ENCODE measurements at places on chromosomes 7 and 10.

GRCh38 chr7:121515229-121515628, 119.1 kb upstream of the FAM3C start:
- no peak for DNase-seq

- no peak for DNase-seq
Measured at GRCh38 chr10:48317321-48317990, 11.0 kb downstream of the MAPK8 start.

GRCh38 chr7:29516491-29516890, 47.1 kb upstream of the PRR15 start:
- no peak for DNase-seq

DNA sequence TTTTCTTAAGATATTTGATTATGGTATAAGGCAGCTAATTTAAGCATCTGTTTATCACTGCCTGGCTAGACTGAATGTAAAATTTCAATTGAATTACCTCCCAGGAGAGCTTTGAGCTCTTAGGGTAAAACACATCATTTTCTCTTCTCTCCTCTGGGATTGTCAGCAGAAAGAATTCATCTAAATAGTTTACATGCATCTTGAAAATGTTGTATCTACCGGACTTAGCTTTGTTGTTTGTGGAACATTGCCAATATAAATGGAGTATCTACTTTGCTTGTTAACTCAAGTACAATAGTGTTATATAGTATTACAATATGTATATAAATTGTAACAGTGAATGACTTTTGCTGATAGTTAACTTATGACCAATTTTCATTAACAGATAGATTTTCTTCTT, 73.3 kb downstream of the TAF3 start:
- DNase-seq = no peak

- DNase-seq = peak; percentile 10
Measured at GRCh38 chr7:5237286-5237685, 45.5 kb upstream of the SLC29A4 start.

GRCh38 chr10:29869593-29869992, 189.8 kb downstream of the JCAD start:
- DNase-seq = no peak

DNA sequence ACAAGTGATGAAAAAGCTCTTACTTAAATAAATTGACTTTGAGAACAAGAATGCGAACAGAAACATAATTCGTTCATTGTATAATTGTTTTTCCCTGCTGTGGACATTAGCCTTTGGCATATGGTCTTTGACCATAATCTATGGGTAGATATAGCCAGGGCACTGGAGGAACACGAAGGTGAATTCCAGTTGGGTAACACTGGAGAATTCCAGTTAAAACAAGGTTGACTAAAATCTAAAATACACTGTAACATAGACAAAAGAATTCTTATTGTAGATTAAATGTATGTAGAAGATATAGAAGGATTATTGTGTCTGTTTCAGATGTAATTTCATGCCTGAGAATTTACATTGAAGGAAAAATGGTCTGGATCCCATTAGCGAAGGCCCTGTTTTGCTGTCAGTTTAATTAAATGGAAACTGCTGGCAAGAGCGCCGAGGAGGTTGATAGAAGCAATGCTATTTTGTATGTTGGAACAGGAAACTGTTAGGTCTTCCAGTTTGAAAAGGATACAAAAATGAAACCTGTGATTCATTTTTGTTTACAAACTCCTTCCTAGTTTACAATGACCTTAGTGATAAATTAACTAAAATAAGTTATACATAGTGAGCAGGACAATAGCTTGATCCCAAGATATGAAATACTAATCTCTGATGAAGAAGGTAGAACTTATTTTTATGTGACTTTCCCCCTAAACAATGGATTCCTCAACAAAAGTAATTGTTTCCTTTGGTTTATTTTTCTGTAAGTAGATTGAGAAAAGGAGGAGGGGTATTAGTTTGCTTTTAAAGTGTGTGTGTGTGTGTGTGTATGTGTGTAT, 68.9 kb downstream of the ARID5B start:
- DNase-seq = no peak

GRCh38 chr10:26729395-26729794, 31.9 kb downstream of the PDSS1 start:
- DNase-seq = no peak

- DNase-seq = no peak
Measured at GRCh38 chr7:935164-935873, 19.2 kb downstream of the ADAP1 start.

DNA sequence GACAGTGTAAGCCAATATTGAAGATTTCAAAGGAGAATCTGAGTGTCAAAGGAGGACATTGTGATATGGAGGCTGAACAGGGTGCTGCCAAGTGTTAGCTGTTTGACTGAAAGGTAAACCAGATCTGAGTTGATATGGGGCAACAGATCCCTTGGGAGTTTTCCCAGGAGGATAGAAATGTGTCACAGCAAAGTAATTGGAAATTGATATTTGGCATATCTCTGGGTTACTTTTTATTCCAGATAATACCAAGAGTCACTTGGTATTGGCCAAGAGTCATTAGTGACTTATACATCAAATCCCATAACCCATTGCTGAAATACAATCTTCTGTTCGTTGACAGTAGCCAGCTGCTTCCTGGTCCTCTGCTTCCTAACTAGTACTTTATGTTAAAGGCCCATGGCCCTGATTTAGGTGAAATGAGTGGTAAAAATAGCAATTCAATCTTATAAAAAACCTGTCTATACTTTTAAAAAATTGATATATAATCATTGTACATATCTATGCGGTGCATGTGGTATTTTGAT, 922.9 kb downstream of the LRMDA start:
- DNase-seq = no peak

DNA sequence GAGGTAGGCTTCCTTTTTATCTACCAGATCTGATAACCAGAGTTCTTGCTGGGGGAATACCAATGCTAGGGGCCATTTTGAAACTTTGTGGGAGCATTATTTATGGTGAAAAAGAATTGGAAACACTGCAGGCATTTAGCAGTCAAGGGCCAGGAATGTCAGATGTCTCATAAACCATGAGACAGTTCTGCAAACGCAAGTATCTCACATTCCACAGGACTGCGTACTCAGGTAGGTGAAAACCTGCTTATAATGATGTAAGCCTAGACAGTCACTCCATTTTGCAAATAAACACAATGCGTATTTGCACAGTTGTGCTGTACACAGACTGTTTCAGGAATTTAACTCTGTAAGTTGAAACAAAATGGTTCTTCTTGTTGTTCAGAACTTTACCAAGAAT, 33.9 kb downstream of the ECHDC3 start:
- DNase-seq = no peak

- DNase-seq = no peak
Measured at GRCh38 chr10:2979306-2979705, 88.0 kb upstream of the PFKP start.

- peak; percentile 47 for DNase-seq
Measured at GRCh38 chr7:151518105-151518946, 1.4 kb downstream of the RHEB start.

DNA sequence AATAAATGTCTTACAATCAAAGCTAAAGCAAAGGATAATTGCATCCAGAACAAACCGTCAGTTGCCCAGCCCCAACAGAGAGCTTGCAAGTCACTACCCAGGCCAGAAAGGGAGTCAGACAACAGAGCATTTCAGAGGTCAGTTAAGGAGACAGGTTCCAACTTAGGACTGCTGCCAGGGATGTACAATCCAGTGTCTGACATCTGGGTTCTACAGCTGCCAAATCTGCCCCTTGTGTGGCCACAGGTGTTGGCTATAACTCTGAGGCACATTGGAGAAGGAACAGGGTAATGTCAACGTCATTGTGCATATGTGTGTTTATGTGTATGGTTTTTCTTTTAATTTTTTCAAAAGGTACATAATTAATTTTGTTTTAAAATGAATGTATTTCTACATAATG, 85.2 kb upstream of the GLCCI1 start:
- no peak for DNase-seq

- no peak for DNase-seq
Measured at GRCh38 chr7:152949253-152949652, 189.7 kb downstream of the ACTR3B start.

DNA sequence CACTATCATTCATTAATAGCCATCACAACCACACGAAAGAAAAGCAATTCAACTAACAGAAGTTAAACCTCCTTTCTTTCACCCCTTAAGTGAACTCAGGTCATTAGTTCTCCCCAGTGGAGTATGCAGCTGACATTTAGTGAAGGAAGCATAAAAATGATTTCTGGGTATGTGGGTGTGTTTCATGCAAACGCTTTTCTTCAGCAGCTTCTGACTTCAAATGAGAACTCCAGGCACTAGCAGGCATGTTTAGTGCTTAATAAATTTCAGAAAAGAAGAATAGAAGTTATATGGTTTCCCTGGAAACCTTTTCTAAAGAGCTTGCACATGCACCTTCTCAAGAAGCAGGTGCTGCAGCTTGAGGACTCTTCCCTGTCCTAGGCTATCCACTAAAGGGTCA, 62.5 kb downstream of the PIK3CG start:
- no peak for DNase-seq

DNA sequence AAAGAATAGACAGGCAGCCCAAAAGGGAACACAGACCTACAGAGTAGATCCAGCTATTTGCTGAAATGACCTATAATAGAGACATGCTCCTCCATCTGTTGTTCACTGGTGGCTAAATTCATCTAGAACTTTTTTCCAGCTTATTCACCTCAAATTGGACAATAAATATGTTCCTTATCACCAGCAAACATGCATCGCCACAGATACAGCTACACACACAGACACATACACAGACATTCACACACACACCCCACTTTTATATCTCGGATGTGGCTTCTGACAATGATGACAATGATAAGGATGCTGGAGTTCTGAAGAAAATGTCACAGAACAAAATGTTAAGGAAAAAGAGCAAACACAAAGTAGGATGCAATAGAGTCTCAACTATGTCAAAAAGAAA, 175.4 kb downstream of the LSM5 start:
- DNase-seq = no peak

GRCh38 chr7:28745351-28745750, 212.8 kb downstream of the TRIL start:
- DNase-seq = no peak

DNA sequence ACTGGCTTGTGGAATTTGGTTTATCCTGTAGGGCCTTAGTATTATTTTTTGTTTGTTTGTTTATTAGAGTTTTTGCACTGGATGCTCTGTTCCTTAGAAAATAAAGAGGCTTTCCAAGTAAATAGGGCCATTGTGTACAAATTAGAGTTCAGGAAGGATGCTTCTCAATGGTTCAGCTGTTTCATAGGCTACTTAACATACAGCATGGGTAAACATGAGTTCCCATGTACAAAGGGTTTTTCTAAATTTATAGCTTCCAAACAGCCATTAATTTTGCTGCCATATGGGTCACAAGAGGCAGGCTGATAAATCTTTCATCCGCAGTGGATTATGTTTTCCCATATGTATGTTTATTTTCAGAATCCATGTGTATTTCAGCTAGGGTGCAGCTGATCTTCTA, 121.6 kb upstream of the WDR11 start:
- DNase-seq = no peak

DNA sequence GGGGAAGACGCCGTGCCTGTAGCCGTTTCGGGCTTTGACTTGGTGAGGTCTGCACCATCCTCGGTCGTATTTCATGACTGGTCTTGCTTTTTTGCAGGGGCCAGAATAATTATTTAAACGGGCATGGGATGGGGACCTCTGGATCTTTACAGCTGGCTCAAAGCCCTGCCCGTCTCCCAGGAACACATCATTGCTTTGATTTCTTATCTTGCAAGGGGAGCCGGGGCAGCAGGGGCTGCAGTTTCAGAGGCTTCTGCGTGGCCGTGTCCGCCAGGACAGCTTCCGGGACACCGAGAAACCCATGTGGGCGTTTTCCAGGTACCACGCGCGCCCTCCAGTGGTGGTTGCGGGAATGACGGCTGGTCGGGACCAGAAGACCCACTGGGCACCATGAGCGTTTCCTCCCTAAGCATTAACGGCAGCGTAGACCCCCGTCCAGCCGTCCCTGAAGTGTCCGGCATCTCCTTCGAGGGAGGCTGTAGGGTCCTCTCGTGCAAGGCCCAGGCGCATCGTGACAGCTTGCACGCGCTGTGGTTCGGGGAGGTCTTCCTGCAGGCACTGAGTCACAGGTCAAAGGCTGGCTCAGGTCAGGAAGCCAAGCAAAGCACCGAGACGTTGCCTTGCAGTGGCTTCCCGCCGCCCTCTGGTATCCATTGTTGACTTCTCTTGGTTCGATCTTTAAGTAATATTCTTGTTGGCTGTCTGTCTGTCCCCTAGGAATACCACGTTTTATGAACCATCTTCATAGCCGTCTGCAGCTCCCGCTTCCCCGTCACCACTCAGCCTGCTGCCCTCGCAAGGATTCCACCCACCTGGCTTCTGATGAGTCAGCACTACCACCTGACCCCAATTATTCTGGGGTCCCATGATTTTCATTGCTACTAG, 16.2 kb upstream of the ZFAND2A start:
- DNase-seq = peak; percentile 77

GRCh38 chr7:94590526-94591162, 65.3 kb downstream of the SGCE start:
- DNase-seq = no peak

DNA sequence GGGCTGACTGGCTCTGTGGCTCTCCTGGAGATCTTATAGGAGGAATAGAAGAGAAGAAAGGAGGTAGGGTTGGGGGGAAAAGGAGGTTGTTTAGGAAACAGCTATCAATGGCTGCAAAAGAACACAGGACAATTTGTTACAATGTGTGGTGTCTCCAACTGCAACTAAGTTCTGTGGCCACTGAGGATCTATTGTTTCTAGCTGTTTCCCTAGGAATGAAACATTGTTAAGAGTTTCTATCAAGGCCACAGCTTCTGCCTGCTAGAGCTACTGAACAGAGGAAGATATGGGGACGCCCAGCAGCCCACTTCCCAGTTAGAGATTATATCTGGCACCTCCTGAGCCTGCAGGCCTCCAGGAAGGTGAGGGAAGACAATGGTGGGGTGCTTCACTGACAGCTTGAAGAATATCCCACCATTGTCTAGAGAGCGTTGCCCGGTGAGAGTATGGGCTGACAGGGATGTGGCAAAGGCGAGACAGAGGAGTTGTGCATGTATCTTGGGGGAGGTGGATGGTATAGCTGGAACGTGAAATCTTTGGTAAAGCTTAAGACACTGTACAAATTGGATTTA, 4.0 kb downstream of the SCD start:
- no peak for DNase-seq

DNA sequence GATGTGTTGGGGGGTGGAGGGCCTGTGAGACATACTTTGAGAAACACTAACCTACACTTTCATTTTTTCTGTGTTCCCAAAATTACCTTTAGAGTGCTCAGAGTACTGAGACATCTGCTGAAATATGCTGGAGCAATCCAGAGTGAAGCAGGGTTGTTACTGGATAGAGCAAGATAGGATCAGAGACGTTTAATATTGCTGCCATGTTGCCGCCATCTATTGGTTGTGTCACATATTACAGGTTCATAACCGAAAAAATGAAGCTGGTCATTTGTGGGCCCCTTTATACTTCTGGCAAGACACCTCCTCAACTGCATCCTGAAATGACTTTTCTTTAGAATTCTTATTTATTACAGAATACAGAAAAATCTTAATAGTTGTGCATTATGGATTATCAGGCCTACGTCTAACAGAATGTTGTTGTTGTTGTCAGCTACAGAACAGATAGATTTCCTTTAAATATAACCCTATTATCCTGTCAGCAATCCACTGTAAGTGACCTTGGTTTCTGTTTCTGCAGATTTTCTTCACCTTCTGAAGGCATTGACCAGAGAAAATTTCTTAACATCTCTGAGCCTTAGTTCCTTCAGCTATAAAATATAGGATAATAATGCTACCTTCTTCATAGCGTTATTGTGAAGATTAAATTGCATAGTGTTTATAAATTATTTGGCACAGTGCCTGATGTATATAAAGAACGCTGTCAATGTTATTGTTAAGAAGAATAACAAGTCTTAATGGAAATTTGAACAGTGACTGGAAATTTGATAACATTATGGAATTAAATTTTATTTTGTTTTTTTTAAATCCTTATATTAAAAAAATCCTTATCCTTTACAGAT, 16.2 kb upstream of the DLD start:
- peak; percentile 72 for DNase-seq

Measured in CD4-positive, alpha-beta T cell treated with Interleukin-17A for 1 hour (primary cell).